Hair follicle dermal papilla cell (primary cell): ENCODE measurements at places on chromosomes 7 and 10. TPM values are rescaled to one million over a fixed set of nuclear protein-coding genes. Genes with fewer than 3 reads are reported as not detected.

Gene AKR1D1
- not detected in 2 replicates for total RNA-seq

Gene GALNT17
- total RNA-seq = 0.49 and 0.97 TPM in 2 replicates

Gene AFAP1L2
- 0.49 and 1.8 TPM in 2 replicates for total RNA-seq

Gene ADAM12
- total RNA-seq = 102 and 168 TPM in 2 replicates

Gene ACBD7
- total RNA-seq = 0.32 TPM in 1 of 2 replicates, not detected in the other

Gene NKX2-3
- total RNA-seq = not detected in 2 replicates

Gene ACTR3C
- 0.65 TPM in 1 of 2 replicates, not detected in the other for total RNA-seq
